ENCODE measurements at places on chromosomes 16 and 17.

DNA sequence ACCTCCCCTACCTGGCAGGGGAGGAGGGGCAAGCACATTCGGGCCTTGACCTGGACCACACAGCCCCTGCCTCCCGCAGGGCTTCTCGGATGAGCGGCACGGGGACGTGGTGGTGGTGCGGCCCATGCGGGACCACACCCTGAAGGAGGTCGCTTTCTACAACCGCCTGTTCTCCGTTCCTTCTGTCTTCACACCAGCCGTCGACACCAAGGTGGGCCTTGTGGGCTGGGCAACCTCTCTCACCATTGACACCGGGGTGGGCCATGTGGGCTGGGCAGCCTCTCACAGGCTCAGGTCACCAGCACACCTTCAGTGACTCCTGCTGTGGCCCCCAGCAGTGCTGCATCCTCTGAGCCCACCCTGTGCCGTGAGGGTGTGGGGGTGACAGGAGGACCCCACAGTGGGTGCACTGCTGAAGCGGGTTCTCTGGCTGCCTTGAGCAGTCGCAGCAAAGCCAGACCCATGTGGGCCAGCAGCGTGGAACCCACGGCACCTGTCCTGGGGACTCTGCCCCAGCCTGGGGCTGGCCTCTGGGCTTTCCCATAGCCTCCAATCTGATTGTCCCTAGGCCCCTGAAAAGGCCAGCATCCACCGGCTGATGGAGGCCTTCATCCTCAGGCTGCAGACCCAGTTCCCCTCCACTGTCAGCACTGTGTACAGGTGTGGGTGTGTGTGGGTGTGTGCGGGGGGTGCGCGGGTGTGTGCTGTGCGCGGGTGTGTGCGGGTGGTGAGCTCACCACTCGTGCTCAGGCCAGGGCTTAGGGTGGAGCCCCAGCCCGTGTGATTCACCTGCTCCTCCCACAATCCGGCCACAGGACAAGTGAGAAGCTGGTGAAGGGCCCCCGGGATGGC is 7.5 kb downstream of the CTU2 start:
- no peak for DNase-seq

DNA sequence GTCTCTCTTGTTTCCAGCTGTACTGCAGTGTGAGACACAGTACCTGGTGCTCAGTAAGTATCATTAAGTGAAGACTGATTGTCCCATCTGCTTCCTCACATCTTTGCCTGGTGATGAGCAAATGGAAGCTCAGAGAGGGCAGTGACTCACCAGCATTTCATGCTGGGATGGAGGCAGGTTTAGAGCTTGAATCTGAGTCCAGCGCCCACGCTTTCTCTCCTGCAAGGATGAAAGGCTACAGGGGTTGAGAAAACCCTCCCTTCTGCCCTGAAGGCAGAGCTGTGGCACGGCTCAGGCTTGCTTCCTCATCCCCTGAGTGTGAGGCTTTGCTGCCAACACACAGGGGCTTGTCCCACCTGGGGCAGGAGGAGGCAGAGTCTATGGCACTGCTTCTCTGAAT is 1.5 kb upstream of the RNF112 start:
- no peak for DNase-seq

- no peak for DNase-seq
Measured at GRCh38 chr17:77186141-77186604, 45.4 kb downstream of the SEC14L1 start.

DNA sequence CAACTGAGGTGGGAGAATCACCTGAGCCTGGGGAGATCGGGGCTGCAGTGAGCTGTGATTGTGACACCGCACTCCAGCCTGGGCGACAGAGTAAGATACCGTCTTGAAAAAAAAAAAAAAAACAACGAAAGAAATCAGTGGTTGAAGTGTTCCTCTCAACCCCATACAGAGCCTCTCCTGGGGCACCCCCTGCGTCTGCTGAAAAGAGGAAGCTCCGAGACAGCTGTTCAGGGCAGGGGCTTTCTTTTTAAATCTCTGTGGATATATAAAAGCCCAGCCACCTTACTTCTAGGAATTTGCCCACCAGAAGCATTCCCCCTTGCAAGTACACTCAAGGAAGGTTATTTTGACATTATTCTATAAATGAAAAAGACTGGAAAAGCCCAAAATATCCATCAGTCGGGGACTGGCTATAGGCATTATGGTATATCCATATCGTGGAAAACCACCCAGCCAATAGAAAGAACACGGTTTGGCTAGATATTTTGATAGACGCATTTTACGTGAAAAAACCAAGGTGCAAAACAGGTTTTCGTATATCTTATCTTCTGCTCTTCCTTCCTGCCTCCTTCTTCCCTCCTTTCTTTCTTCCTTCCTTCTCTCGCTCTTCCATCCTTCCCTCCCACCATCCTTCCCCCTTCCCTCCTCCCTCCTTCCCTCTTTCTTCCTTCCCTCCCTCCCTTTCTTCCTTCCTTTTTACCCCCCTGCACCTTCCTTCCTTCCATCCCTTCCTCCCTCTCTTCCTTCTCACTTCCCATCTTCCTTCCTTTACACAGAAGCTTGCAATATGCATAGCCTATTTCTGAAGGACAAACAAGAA is 9.2 kb upstream of the CCL22 start:
- no peak for DNase-seq

- DNase-seq: peak; percentile 80
Measured at GRCh38 chr16:89315791-89316581, 98.5 kb downstream of the ZNF778 start.

DNA sequence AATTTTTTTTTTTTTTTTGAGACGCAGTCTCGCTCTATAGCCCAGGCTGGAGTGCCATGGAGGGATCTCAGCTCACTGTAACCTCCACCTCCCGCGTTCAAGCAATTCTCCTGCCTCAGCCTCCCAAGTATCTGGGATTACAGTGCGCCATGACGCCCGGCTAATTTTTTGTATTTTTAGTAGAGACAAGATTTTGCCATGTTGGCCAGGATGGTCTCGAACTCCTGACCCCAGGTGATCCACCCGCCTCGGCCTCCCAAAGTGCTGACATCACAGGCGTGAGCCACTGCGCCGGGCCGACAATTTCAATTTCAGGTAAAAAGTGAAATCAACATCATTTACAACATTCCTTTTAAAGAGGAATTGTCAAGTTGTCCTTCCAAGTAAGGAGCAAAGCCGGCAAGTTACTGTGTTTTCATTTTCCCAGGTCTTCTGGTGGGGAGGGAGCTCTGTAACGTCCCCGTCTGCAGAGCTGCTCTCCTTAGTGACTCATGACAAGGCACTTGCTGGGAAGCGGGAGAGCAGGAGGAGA is 873 bp downstream of the NPLOC4 start:
- no peak for DNase-seq

- DNase-seq: peak; percentile 50
Measured at GRCh38 chr16:31333686-31334649, 21.0 kb upstream of the ITGAX start.

DNA sequence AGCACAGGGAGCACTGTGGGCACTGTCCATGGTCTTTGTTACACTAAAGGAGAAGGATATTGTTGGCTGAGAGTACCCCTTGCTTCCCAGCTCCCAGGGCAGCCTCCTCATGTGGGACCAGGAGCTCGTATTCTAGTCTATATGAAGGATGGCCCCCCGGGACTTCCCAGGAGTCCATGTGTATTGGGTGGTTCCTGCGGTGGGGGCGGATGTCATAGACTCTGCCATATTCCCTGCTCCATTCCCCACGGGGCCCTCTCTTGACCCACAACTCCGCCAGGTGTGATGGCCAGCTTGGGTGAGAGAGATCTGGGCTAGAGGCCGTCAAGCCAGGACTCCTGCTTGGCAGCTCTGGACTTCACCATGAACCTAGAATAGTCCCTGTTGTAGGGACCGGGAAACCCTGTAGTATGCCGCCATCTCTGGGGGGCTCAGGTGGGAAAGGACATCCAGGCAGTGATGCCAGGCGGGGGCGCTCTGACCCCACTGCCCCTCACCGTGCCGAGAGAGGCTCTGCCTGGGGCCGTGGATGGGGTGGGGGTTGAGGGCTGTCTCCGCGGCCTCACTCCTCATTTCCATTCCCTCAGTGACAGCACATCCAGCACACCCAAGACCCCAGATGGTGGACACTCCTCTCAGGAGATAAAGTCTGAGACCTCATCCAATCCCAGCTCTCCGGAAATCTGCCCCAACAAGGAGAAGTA is 37.8 kb downstream of the OR1D5 start:
- no peak for DNase-seq

- DNase-seq: no peak
Measured at GRCh38 chr17:64787921-64788271, 125.8 kb upstream of the SMURF2 start.

GRCh38 chr16:2143878-2144485 is 4.4 kb upstream of the RAB26 start:
- no peak for DNase-seq

- no peak for DNase-seq
Measured at GRCh38 chr17:4463818-4464476, 30.2 kb downstream of the SPNS3 start.
